ENCODE measurements at places on chromosomes 7 and 10. TPM values are rescaled to one million over a fixed set of nuclear protein-coding genes. Genes with fewer than 3 reads are reported as not detected.
A peak's percentile ranks its signal among the peaks of the same experiment; 100 is the strongest.

Gene RELN
- 390 TPM for total RNA-seq

DNA sequence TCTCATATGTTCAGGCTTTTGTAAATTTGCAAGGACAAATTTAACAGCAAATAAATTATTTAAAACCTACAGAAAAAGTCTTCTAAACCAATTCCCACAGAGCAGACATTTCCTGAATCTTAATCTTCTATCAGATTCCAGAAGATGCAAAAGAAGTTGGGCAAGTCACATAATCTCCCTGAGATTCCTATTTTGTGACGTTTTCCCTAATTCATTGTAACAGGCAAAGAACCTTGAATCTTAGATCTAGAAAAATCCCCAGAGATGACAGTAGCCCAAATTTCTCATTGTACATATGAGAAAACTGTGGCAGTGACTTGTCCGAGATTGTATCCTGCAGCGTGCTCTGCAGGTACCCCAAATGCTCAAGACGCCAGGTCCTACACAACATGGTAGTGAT is 4.9 kb downstream of the ITPRID1 start:
- no peak for DNase-seq

DNA sequence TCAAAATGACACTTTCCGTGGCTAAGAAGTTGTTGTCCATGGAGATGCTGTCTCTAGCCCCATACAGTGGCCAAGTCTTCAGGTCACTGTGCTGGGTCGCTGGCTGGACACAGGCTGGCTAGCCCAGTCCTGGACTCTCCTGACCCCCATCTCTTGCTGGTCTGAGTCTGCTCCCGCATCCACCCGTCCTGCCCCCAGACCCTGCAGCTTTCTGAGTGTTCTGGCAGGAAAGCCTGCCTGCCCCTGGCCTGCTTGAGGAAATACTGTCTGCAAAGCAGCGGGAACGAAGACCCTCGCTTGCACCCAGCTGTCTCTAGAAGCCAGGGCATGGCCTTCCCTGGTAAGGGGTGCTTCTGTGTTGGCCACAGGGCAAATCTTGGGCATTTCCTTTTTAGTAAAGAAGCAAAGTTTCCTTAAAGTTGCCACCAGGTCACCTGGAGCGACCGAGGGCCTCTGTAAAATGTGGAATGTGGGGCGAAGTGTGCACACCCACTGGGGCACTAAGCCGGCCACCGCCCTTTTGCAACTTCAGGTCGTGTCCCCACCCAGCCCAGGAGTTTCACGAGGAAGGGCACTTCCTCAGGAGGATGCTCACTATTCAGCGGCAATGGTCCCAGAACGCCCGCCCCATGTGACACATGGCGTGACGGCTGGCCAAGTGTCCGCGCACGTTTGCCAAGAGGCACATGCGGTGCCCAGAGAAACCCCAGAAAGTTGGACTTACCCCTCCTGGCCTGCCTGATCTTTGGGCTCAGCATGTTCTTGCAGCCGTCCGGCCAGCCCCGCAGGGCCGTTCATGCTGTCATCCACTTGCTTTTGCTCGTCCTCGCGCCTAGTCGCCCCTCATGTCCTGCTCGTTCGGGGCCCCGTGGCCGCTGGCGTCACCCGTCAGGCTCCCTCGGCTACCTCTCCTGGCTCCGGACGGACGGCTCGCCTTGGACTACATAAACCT is 558 bp downstream of the ARHGAP22 start:
- DNase-seq = peak; percentile 73

Gene SLC26A5
- total RNA-seq = 0.18 TPM

DNA sequence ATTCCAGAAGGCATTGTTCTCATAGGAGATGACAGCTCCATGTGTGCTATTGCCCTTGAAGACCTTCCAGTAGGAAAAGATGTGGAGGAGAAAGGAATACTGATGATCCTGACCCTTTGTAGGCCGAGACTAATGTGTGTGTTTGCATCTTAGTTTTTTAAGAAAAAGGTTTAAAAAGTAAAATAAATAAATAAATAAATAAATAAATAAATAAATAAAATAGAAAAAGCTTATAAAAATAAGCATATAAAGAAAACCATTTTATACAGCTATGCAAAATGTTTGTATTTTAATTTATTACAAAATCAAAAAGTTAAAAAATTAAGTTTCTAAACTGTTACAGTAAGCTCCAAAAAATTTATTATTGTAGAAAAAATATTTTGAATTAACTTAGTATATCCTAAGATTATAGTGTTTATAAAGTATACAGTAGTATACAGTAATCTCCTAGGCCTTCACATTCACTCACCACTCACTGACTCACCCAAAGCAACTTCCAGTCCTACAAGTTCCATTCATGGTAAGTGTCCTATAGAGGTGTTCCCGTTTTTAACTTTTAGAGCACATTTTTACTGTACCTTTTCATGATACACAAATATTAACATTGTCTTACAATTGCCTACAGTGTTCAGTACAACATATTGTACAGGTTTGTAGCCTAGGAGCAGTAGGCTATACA is 435.2 kb upstream of the SEMA3A start:
- DNase-seq = no peak

DNA sequence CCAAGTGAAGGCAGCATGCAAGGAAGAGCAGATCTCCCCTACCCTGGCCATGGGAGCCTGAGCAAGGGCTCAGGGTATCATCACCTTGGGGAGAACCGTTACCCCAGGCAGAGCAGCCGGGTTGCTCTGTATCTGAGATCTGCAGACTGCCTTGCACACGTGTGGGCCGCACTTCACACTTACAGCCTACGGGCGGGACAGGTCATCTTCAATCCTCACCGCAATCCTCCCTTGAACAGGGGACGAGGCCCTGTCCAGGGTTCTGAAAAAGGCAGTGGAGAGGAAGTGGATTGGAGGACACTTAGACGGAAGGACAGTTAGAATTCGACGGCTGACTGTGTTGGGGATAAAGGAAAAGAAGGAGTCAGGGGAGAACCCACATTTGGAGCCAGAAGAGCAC is 51.4 kb downstream of the NPS start:
- DNase-seq = no peak

Gene VENTX
- 0.09 TPM for total RNA-seq

- DNase-seq = no peak
These were observed 18.3 kb downstream of the SGPL1 start for GRCh38 chr10:70834021-70834420.

GRCh38 chr7:87152897-87153641 is 816 bp downstream of the DMTF1 start:
- DNase-seq = peak; percentile 28

DNA sequence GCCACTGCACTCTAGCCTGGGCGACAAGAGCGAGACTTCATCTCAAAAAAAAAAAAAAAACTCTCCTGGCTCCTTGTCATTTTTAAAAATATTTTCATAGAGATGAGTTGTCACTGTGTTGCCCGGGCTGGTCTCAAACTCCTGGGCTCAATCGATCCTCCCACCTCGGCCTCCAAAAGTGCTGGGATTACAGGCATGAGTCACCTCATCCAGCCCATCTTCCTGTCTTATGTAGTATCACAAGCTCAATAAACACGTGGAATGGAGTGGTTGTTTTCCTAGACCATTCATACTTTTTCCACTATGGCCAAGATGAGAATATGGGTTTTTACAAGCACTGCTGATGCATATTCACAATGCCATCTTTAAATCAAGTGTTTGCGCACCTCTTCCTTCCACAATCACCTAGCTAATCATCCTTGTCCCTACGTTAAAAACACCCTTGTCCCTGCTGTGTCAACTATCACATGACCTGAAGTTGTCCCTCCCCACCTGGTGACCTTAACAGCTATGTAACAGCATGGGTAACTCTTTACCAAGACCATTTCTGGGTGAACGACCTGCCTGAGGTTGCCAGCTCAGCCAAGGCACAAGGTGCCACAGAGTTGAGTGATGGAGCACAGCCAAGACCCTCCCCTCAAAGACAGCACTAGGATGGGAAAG is 21.3 kb downstream of the DLG5 start:
- no peak for DNase-seq

DNA sequence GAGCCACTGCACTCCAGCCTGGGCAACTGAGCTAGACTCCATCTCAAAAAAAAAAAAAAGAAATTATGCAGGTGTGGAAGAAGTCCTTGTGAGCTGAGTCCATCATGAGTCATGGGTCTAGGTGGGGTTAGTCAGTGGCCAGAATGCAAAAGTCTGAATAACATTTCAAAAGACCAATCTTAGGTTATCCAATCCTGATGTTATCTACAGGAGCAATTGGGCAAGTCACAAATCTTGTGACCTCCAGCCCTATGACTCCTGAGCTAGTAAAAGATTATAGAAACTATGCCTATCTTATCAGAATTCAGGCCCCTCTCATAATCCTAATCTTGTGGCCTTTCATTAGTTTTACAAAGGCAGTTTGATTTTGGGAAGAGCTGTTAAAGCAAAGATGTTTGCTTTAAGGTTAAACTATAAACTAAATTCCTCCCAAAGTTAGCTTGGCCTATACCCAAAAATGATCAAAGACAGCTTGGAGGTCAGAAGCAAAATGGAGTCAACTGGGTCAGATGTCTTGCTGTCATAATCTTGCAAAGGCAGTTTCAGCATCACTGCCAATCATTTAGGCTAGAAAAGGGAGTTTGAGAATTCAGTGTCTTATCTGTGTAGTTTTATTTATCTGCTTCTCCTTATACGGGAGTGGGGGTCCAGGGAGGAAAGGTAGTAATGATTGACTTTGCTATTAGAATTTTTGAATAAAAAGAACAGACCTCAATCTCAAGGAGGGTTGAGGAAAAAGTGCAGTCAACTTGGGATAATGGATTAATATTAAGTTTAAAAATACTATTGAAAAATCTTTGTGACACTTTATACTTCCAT is 71.2 kb upstream of the TRIM24 start:
- DNase-seq = no peak

GRCh38 chr10:4790922-4791321 is 35.1 kb upstream of the AKR1E2 start:
- no peak for DNase-seq

GRCh38 chr10:86075512-86075911 is 291.1 kb downstream of the GRID1 start:
- DNase-seq = no peak

GRCh38 chr10:89167915-89168314 is 39.2 kb downstream of the CH25H start:
- DNase-seq = no peak

Gene LRRC18
- not detected for total RNA-seq

Gene GIMAP5
- total RNA-seq = 3.8 TPM

- no peak for DNase-seq
These were observed 57.9 kb downstream of the PLPP4 start for GRCh38 chr10:120514959-120515358.

- no peak for DNase-seq
These were observed 47.4 kb downstream of the FHIP2A start for GRCh38 chr10:114868870-114869519.

GRCh38 chr10:23742368-23742767 is 303.5 kb downstream of the OTUD1 start:
- DNase-seq = no peak

DNA sequence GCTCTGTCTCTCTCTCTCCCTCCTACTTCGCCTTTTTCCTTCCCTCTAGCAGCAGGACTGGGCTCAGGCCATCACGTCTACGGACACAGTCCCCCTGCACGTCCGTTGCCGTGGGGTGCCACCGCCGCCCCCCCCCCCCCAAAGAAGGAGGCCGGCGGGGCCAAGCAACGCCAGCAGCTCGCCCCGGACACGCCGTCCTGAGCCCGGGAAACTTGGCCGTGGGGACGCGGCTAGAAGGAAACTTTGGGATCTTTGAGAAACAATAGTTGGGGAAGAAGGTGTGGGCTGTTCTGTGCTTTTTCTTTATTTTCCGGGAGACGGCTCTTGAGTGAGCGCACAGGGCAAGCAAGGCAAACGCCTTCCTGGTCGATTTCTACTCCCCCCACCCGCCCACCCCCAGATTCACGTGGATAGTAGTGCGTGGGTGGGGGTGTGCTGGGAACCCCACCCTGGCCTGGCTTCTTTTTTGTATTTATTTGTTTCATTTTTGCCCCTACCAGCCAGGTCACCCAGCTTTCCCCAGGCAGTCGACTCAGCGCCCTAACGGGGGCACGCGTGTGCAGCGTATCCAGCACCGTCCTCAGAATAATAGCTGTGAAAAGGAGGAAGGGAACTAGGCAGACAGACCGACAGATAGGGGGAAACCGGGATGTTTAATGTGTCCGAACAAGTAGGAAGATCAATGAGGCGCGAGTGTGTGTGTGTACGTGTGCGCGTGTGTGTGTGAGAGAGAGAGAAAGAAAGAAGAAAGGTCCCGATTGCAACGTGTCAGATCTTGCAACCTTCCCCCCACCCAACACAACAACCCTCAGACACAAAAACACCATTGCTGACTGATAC is 1.4 kb downstream of the MXI1 start:
- DNase-seq = peak; percentile 61

Gene ATOH7
- total RNA-seq = 1.5 TPM

GRCh38 chr7:20785157-20786048 is 1.3 kb downstream of the SP8 start:
- no peak for DNase-seq

DNA sequence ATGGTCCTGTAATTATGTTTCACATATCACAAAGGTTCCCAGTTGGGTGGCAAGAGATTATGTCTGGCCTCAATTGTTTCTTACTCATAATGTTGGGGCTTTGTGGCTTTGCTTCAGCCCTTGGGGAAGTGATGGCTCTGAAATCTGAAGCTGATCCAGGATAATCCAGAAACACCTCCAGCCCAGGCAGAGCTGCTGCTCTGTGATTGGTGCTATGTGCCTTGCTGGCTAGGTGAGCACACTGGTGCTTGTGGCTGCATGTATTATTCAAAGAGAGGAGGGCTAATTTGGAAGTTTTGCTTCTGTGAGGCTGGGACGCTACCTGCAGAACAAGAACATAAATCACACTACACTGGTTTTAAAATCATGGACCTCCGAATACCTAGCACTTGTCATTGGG is 346.6 kb upstream of the MGMT start:
- no peak for DNase-seq

GRCh38 chr10:80516506-80517075 is 21.1 kb upstream of the SH2D4B start:
- DNase-seq = no peak

Gene TMEM229A
- 2.4 TPM for total RNA-seq

DNA sequence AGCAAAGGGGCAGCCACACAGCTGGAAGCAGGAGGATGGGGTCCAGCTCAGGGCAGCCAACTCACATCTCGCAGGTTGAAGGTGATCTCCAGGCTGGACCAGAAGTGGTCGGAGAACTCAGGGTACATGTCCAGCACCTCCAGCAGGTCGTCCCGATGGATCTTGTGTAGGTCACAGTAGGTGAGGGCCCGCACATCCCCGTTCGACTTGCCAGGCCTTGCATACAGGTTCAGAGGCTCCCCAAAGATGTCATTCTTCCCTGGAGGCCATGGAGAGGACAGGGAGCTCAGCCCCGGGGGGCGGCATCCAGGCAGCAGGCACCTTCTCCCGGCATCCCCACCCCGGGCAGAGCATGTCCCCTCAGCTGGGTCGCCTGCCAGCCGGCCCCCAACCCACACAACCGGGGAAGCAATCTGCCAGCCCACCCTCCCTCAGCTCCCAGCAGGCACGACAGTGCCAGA is 29.3 kb downstream of the KCNH2 start:
- no peak for DNase-seq

GRCh38 chr7:108196004-108196403 is 65.8 kb upstream of the LAMB4 start:
- DNase-seq = no peak

GRCh38 chr10:107444443-107444842 is 279.9 kb upstream of the SORCS1 start:
- no peak for DNase-seq
